CD4-positive, alpha-beta T cell treated with Interleukin-15 for 4 hours (primary cell): ENCODE measurements at places on chromosomes 6 and 20.

- DNase-seq: no peak
Measured at GRCh38 chr6:141026504-141026903, 1106.2 kb upstream of the GJE1 start.

DNA sequence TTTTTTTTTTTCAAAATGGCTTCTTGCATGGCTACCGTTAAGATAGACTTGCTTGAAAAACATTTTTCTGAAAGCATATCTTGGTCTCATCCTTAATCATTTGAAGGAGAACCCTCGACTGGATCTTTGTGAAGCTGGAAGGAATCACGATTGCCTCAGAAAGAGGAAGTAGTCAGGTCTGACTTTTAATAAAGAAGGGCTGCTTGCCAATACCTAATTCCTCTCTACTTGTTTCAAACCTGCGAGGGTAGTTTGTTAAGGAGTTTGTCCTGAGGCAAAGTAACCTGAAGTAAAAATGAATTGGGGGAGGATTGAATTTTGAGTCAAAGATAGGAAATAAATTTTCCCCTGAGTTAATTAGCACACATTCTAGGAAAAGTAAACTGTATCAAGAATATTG, 288.1 kb upstream of the MAP3K7 start:
- DNase-seq: no peak

DNA sequence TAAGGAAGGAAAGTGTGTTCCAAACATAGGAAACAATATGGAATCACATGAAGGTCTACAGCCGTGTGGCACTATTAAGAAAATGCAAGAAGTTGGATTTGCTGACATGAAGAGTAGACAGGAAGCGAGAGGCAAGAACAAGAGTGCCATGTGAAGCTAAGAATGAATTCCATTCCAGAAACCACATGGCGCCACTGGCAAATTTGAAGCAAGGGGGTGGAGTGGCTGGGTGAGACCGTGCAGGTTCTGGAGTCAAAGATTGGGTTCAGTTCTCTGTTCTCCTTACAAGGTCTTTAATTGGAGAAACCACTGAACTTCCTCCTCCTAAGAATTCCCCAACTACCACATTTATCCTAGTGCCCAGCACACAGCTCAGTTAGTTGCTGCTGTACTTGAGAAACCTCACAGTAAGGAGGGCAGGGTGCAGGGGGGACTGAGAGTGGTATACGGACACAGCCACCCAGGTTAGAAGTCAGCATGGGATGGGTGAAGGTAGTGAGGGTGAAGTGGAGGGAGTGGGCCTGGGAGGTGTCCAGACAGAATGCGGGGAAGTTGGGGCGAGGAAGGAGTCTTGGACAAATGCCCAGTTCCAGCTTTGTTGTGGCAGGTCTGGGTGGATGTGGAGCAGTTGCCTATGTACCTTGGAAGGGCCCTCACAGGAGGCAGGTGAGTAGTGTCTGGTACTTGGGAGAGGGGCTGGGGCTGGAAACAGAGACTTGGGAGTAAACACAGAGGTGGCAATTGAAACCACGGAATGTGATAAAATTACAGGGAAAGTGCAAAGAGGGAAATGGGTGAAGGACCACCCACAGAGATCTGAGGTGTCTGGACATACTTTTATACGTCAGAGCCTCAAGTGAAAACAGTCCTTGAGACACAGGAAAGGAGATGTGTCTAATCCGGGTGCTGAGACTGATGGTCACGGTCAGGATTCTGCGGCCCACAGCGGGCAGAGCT, 14.3 kb downstream of the LYRM4 start:
- DNase-seq: no peak

DNA sequence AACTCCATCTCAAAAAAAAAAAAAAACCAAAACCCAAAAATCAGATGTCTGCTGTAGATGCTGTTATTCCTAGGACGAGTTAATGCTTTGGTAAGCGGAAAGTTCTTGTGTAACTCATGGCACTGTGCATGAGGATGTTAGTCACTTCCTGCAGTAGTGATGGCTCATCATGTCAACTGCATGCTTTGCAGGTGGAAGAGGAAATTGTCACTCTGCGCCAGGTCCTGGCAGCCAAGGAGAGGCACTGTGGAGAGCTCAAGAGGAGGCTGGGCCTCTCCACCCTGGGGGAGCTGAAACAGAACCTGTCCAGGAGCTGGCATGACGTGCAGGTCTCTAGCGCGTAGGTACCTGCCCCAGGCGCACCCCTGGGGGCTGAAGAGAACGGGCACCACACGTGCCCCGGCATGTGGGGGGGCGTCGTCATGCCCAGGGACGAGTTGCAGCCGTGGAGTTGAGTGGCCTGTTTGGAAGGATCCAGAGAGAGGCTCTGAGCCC, 8.5 kb downstream of the TPD52L2 start:
- peak; percentile 50 for DNase-seq

DNA sequence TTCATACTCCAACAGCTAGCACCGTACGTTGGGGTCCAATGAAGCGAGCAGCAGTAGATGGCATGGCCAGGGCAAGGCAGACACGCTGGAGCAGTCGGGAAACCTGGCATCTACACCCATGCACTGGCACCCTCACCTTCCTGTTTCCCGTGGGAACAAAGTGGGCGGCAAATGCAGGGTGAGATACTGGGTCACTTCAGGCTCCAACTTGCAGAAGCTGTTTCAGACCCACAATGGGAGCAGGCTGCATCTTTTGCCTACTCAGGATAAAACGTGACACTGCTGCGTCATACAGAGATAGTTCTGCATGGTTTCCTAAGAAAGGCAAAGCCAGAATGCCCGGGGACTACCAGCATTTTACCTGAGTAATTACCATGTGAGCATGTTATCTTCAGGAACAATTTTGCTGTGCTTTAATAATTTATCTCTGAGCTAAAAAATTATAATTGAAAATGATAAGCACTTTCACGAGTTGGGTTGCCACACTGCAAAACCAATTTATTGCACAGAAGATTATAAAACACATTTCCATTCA, 10.9 kb upstream of the CD93 start:
- no peak for DNase-seq

GRCh38 chr20:11235058-11235457, 561.3 kb upstream of the JAG1 start:
- DNase-seq: no peak

DNA sequence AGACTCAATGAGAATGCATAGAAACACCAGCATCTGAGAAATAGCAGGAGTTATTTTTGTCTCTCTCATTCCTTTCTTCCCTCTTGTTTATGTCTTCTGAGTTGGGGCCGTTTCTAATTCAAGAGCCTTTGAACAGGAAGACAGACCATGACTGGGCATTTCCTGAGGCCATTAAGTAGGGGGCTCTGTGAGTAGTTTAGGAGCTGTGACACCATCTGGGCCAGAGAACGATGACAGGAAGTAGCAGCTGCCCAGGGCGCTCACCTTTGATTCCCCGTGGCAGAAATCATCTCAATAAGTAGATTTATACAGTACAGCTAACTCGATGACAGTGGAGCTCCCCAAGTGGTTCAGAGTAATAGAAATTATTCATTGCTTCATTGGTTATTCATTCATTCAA, 298.4 kb upstream of the PLN start:
- no peak for DNase-seq

DNA sequence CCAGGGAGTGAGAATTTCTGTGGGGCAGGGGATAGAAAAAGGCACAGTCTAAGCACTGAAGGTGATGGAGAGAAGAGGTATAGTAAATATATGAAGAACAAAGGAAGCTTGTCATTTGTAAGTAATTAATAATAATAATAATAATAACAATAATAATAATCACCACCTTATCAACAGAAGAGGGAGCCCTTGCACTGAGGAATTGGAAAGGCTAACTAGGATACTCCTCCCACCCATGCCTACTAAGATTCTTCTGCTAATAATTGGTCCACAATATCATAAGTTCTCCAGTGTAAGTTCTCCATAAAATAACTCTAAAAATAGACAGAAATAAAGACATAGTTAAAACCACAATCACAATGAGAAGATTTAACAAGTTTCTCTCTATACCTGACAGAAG, 912 bp upstream of the OR12D3 start:
- no peak for DNase-seq

DNA sequence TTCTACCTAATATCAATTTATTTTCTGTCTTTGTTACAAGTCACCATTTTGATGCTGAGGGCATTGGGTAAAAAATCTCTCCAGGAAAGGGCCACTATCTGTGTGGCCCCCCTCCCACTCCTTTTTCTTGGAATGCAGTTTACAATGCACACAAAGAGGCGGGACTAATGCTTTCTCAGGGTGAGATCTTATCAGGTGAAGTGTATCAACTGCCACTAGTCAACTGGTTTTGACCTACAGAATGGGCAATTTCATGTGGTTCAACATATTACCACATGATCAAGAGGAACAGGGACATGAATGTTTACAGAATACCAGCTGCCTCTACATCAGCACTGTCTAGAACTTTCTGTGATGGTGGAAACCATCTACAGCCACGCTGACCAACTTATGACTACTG, 3.7 kb downstream of the RRBP1 start:
- DNase-seq: no peak

- DNase-seq: peak; percentile 7
Measured at GRCh38 chr6:119148098-119148824, 69.8 kb upstream of the FAM184A start.

DNA sequence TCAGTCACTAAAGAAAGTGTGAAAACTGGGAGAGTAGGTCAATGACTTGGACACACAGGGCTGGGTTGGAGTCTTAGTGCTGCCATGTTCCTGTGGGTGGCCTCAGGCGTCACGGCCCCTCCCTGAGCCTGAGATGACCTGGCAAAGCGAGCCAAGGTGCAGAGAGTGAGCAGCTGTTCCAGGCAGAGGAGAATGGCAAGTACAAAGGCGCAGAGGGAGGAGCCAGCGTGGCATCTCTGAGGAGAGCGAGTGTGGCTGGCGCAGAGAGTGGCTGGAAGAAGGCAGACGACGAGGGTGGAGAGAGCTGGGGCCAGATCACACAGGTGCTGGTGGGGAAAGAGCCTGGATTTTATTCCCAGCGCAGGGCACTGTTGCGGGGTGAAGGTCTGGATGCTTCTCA, 20.6 kb upstream of the CHMP4B start:
- DNase-seq: no peak

GRCh38 chr6:64890609-64891008, 816.4 kb downstream of the EYS start:
- no peak for DNase-seq

DNA sequence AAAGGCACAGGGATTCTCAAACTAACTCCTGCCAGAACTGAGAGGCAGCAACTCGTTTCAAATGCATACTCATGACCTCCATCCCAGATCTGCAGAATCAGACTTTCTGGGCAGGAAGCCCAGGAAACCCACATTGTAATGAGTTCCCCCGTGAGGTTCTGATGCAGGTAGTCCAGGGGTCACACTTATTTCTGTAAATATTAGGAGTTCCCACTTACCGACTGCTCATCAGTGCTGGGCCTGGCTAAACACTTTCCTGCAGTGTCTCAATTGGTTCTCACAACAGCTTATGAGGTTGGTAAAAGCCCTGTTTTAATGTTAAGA, 11.6 kb downstream of the DUSP15 start:
- DNase-seq: no peak

GRCh38 chr6:167831281-167831828, 4.6 kb downstream of the AFDN start:
- DNase-seq: no peak

GRCh38 chr6:127813699-127814027, 87.2 kb downstream of the THEMIS start:
- DNase-seq: no peak

DNA sequence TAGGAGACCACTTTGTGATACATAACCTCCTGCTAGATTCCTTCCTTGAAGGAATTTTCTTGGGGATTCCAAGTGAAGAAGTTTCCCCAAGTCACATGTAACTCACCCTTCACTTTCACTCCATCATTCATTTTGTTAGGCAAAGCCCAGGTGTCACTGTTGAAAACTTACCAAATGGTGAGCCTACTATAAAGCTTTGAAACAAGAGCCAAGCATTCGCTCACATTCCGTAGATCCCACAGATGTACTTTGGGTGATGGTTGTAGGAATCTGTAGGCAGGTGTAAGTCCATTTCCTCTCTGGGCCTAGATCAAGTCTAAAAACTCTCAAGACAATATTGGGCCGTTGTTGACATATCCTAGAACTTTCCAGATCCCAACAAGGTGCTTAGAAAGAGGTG, 74.1 kb downstream of the PRDM1 start:
- DNase-seq: no peak

DNA sequence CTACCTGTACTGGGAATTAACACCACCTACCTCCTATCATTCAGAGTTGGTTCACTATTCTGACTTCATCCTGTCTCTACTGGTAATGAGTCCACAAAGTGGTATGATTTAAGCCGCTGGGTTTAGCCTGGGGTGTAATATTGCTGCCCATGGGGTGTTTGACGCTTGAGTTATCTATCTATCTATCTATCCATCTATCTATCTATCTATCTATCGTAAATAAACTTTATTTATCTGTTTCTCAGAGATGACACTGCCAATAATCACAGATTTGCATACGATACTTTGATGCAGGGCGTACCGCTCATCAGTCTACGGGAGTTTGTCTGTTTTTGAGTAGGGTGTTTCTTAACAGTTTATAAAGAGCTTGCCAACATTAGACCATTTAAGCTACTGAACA, 73.6 kb upstream of the ZNF184 start:
- no peak for DNase-seq

DNA sequence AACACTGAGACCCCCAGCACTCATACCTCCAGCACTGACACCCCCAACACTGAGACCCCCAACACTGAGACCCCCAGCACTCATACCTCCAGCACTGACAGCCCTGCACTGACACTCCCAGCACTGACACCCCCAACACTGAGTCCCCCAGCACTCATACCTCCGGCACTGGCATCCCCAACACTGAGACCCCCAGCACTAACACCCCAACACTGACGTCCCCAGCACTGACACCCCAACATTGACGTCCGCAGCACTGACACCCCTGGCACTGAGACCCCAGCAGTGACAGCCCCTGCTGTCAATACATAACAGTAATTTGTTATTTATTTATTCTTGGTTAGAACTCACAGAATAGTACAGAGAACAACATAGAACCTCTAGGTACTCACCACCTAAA, 58.0 kb downstream of the ERMARD start:
- no peak for DNase-seq

- no peak for DNase-seq
Measured at GRCh38 chr6:31945507-31946369, at the start of gene CFB. Gene CFB (plus strand): TSS chr6:31946095. CDS start chr6:31946222, 127 bp downstream.

DNA sequence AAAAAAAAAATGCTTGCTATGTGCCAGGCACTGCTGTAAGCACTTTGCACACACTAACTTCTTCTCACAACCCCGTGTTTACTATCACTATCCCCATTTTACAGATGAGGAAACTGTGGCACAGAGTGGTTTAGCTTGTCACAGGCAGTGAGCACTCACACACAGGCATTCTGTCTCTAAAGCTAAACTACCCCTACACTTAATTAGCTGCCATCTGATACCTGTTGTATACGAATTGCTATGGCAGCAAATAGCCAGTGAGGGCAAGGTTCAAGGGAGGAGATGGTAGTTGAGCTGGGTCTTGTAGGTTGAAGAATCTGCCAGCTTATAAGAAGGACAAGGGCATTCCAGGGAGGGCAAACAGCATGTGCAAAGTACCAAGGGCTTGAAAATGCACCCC, 5.2 kb downstream of the TNNC2 start:
- DNase-seq: no peak

GRCh38 chr6:139613496-139613895, 239.0 kb upstream of the CITED2 start:
- DNase-seq: no peak

- no peak for DNase-seq
Measured at GRCh38 chr6:122207794-122208193, 191.7 kb upstream of the HSF2 start.

- DNase-seq: no peak
Measured at GRCh38 chr20:8523684-8524083, 391.6 kb downstream of the PLCB1 start.

- no peak for DNase-seq
Measured at GRCh38 chr20:8940326-8940725, 128.6 kb upstream of the PLCB4 start.

GRCh38 chr6:95117236-95117635, 460.1 kb upstream of the MANEA start:
- no peak for DNase-seq
